Prostate gland (tissue), 2 donors: ENCODE measurements at places on chromosomes 6 and 20.

- DNase-seq, result no peak
Measured at GRCh38 chr6:106509420-106510089, 119.7 kb downstream of the RTN4IP1 start.

- DNase-seq, result no peak
Measured at GRCh38 chr6:75230484-75231325, 12.9 kb downstream of the COX7A2 start.

DNA sequence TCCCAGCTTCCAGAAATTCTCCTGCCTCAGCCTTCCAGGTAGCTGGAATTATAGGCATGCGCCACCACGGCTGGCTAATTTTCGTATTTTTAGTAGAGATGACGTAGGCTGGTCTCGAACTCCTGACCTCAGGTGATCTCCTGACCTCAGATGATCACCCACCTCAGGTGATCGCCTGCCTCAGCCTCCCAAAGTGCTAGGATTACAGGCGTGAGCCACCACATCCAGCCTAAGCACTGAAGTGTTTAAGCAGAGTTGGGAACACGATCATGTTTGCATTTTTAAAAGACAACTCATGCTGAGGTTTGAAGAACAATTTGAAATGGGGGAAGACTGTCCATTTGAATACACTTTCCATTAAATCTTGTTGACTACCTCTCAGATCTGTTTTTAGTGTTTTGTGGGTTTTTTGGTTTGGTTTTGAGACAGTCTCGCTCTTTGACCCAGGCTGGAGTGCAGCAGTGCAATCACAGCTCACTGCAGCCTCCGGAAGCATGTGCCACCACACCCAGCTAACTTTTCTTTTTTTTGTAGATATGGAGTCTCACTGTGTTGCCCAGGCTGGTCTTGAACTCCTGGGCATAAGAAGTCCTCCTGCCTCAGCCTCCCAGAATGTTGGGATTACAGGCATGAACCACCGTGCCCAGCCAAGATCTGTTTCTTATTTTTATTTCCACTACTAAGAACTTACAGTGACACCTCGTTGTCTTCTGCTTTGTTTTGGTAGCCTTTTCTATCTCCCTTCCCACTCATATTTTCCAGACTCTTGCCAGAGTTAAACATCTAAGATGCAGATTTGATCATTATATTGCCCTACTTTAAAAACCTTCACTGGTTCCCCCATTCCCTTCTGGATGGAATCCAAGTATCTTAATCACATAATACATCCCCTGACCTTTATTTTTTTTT is 5.5 kb downstream of the CASP8AP2 start:
- no peak for DNase-seq

DNA sequence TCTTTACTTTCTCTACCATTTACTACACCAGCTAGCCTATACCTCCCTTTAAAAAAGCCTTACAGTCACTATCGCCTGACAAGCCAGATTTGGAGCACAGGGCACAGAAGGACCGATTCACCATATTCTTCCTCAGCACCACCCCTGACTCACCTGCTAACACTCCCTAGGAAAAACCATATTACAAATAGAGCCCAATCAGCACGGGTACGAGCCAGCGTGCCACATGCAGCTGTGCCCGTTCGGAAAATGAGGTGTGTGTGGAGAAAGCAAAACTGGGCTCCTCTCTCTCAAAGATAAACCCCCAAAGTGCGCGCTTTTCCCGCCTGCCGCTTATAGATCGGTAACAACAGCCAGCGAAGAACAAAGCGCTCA is 1.2 kb downstream of the SYNCRIP start:
- no peak for DNase-seq

DNA sequence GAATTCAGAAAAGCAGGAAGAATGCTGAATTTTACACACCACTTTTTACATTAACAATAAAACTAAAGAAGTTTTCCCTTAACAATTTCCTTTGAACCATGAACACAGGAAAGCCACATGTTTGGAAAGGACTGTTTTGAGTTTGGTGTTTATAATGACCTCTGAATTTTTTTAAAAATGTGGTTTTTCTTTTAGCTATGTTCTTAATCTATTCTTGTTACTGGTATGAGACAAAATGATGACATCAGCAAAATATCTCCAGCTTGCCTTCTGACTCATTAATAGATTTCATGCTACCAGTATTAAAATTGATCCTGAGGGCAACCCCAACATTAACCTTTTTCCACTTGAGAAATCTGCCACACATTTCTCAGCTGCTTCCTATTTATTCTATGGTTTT is 217.5 kb upstream of the THEMIS start:
- no peak for DNase-seq

GRCh38 chr6:16950825-16951495 is 150.9 kb upstream of the STMND1 start:
- DNase-seq, result no peak
